Activated CD8-positive, alpha-beta memory T cell treated with anti-CD3 and anti-CD28 coated beads for 1 hour (primary cell): ENCODE measurements at places on chromosomes 7 and 10.

GRCh38 chr10:93342366-93342765, 139.8 kb downstream of the MYOF start:
- no peak for DNase-seq

GRCh38 chr10:99682752-99683151, 23.4 kb downstream of the ENTPD7 start:
- no peak for DNase-seq

DNA sequence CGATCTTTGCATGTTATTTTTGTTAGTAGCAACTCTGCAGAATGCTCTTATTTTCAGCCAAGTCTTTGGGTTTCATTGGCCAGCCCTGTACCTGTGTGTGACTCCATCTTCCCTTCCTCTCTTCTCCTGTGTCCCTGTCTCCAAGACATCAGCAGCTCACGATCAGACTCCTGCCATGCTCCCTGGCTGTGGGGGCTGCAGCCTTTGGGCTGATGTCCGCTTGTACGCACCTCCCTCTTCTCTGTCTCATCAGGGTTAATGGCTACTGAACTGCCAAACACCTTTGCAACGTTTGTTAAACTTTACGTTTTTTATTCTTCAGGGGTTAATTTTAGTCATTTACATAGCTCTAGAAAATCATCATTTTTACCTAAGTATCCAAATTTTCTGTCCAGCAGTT, 103.5 kb upstream of the RET start:
- no peak for DNase-seq

DNA sequence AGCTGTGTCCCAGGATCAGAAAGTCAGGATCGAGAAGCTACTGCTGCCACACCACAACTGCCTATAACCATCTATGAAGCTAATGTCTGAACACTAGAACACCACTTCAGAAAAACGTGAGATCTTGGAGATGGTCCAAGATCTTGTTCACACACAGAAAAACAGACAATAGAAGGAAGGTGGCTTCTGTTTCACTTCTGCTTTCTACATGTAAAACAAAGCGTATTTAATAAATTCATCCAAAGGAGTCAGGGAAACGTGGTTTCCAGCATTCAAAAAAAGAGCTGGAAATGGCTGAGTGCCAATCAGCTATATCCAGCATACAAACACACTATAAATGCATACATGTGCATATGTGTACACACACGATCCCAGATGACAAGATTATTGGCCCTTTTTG, 70.2 kb upstream of the CCDC71L start:
- DNase-seq = no peak

- no peak for DNase-seq
These were observed 119.4 kb upstream of the NPS start for GRCh38 chr10:127429601-127430312.

- DNase-seq = no peak
These were observed 330.1 kb downstream of the ADARB2 start for GRCh38 chr10:1406967-1407945.

- DNase-seq = no peak
These were observed 94.9 kb upstream of the IKZF1 start for GRCh38 chr7:50209461-50210135.
